IMR-90 (cell line): ENCODE measurements at places on chromosomes 5 and 9.
A peak's percentile ranks its signal among the peaks of the same experiment; 100 is the strongest.

GRCh38 chr5:130021000-130021399 is 116.7 kb downstream of the CHSY3 start:
- DNase-seq = no peak

GRCh38 chr5:67161767-67162166 is 34.8 kb downstream of the CD180 start:
- no peak for DNase-seq

- DNase-seq = no peak
These were observed 128.1 kb downstream of the GADD45G start for GRCh38 chr9:89732939-89733324.

GRCh38 chr9:20009606-20010005 is 220.8 kb upstream of the SLC24A2 start:
- no peak for DNase-seq

- no peak for DNase-seq
These were observed 175.5 kb downstream of the GNA14 start for GRCh38 chr9:77472646-77473045.

DNA sequence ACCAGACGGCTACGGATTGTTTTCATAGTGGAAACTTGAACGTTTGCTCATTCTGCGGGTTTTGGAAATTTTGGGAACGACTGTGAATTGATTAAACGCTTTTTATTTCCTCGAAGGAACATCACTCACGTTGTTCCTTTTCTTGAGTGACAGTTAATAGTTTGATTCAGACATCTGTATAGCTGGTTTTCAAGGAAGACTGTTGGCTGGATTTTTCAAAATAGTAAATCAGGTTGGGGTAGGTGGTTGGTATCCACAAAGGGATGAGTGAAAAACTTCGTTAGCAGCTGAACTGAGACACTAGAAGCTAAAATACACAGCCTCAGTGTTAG is 1.1 kb downstream of the TGFBR1 start:
- no peak for DNase-seq

GRCh38 chr5:36683821-36684434 is 77.5 kb downstream of the SLC1A3 start:
- DNase-seq = peak; percentile 50

DNA sequence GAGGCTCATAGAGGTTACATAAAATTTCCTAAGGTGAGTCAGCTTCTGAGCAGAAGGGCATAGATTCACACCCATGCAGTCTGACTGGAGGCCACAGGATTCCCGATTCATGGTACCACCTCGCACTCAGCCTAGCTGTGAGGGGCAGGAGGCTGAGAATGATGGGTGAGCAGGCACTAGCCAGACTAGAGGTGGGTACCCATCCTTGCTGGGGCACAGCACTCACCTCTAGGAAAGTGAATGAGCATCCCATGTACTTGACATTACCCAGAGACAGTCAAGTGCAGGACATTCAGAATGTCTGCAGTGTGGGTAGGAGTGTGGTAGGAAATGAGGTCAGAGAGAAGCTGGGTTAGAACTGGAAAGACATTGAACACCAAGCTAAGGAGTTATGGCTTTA is 255.5 kb downstream of the CDK5RAP2 start:
- no peak for DNase-seq

DNA sequence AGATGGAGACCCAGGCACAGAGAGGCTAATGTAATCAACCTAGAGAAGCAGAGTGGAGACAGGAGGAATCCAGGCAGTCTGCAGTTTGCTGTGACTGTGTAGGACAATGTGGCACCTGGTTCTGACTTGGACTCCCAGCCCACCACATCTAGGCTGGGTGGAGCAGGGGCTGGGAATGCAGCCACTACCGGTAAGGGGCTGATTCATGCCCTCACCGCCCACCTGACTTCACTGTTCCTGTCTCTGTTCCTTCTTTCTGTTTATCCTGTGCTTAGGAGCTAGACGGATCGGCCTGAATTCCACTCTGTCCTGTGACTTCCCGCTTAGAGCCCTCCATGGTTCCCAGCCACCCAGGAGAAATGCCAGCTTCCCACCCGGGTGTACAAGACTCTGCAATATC is 2.6 kb downstream of the PDLIM4 start:
- DNase-seq = peak; percentile 61

DNA sequence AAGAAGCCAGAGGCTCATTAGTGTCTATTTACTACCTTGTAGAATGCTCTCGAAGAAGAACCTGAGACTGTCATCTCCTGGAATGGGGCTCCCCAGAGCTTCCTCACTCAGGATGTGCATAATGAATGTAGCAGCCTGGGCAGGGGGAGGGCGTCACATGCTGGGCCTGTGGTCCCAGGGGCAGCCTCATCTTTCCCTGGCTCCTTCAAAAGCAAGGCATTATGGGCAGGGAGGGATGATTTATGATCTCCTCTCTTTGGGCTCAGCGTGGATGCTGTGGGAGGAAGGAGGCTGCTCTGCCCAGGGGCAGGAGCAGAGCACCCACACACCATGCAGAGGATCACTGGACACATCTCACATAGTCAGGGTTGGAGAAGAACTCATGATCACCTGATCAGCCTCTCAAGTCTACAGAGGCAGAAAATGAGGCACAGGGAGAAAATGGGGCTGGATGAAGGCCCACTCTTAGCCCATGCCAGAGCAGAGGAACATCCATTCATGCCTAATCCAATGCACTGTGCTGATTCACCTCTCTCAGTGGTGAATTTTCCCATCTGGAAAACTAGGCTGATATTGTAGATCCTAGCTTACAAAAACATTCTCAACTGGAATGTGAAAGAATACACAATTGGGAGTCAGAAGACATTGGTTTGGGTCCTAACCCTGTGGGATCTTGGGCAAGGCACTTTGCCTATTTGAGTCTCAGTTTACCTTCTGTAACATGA is 173.7 kb downstream of the CARTPT start:
- DNase-seq = no peak

DNA sequence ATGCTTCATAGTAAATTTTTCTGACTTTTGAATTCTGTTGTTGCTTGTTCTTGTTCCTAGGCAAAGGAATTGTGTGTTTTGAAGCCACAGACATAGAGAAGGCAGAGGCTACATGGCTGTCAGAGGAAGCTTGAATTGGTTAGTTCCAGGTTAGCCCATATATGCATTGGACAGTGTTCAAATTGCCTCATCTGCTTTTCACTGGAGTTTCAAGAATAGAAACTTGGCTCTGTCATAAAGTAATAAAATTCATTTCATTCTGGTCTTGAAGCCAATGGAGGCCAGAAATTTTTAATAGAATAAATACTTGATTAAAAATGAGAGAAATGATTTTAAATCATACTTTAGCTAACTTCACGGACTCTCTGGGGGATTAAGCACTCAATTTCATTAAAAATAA is 178.0 kb downstream of the YIPF5 start:
- DNase-seq = no peak

DNA sequence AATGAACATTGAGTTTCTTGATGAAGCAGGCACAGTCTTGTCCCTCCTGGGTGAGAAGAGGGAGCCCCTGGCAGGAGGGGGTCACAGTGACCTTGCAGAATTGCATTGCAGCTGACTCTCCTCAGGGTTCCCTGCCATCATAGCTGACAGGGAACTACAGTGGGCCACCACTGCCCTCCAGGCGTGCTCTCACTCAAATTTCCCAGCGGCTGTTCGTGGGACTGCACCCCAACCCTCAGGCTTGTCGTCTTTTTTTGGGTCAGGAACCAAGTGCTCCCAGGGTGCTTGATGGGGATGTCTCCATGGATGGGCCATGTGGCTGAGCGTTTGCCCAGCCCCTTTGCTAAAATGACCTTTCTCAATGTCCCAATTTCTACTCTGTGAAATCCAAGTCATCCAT is 215.8 kb downstream of the MELK start:
- DNase-seq = no peak

DNA sequence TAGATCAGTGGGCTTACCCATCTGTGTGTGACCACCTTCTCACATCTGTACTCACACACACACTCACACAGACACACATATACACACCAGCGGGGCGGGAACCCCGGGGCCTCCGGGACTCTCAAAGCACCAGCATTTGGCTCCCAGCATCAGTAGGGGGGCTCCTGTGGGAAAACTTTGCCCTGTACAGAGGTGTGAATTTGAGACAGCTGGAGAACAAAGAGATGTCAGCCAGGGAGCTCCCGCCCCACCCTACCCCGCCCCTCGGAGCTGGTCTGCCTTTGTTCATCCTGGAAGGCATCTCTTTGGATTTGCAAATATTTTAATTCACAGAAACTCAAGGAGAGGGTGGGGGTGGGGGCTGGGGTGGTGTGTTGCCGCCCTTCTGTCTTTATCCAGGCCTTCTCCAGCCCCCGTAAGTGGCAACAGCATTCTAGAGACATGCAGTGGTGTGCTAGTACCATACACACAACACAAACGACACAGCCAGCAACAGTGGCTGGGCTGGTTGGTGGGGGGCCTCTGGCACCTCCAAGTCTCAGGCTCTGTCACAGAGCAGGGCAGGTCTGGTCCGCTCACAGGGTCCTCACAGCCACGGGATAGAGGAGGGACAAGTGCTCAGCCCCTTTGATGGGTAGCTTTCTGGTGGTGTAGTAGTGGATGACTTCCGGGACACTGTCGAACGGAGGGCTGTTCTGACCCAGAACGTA is 15.5 kb upstream of the SLC25A51 start:
- DNase-seq = no peak

- DNase-seq = no peak
These were observed 678 bp upstream of the KIF12 start for GRCh38 chr9:114099669-114100270.

GRCh38 chr9:9819886-9820285 is 792.9 kb downstream of the PTPRD start:
- no peak for DNase-seq

- peak; percentile 19 for DNase-seq
These were observed 455.3 kb downstream of the RAB3C start for GRCh38 chr5:59037941-59038797.

GRCh38 chr9:16901590-16901989 is 31.1 kb upstream of the BNC2 start:
- peak; percentile 31 for DNase-seq

GRCh38 chr5:173420108-173420507 is 91.9 kb upstream of the STC2 start:
- no peak for DNase-seq

DNA sequence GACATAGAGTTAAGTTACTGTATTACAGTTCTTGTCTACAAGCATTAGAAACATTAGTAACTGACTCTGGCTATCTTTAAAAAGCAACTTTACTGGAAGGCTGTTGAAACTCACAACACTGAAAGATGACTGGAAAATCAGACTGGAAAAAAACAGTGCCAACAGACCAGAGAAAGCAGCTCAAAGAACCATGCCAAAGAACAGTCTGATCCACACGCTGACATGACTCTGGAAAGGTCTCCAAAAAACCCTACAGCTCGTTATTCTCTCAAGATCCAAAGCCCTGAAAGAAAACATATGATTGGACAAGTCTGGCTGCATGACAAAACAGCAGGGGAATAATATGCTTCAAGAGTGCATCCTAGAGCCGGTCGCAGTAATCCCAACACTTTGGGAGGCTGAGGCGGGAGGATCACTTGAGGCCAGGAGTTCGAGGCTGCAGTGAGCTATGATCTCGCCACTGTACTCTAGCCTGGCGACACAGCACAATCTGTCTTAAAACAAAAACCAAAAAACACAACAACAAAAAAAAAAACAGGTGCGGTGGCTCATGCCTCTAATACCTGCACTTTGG is 5.6 kb downstream of the GOLPH3 start:
- no peak for DNase-seq

DNA sequence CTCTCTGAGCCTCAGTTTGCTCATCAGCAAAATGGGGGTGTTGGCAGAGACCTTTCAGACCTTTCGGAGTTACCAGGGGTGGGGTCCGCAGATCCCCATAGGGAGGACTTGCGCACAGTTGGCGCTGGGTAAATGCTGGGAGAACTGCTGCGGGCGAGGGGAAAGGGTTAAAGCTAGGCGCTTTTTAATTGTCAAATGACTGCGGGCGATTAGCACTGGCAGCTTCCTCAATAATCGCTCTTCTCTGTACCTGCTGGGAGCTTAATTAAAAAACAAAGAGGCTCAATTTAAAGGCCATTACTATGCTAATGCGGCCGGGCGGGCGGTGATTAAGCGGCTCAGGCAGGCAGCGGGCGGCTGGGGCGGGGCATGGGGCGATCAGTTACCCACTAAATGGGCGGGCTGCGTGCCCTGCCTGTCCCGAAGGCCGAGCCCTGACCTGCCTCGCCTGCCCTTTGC is 63.0 kb downstream of the LMX1B start:
- no peak for DNase-seq

- DNase-seq = no peak
These were observed 86.5 kb downstream of the MTRR start for GRCh38 chr5:7955476-7955875.

GRCh38 chr5:160655717-160656116 is 196.3 kb downstream of the ATP10B start:
- DNase-seq = no peak

DNA sequence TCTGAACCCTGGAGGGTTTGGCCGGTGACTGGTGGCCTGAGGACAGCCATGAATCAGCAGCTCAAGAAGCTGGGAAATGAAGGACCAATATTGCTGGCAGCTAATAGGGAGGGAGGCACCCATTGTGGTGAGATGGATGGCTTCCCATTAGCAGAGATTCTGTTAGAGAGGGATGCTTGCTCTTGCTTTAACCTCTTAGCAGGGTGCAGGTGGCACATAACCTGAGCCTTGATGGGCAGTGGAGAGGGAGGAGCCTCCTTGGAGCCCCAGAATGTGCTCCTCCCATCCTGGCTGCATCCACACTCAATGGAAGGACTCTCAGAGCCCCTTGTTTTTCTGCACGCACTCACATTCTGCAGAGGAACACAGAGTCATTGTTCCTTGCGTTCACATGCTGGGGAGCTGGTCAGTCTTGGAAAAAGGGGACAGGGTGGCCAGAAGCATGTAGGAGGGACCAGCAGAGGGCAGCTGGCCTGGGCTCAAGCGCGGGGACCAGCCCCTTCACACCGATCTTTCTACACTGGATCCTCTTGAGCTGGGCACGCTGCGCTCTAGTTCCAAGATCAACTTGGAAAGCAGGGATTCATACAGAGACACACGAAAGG is 161.8 kb downstream of the MED10 start:
- DNase-seq = no peak

- peak; percentile 32 for DNase-seq
These were observed 1.3 kb downstream of the HINT2 start for GRCh38 chr9:35813434-35814105.

GRCh38 chr5:14202462-14202861 is 59.3 kb downstream of the TRIO start:
- no peak for DNase-seq
